Choroid plexus epithelial cell (primary cell): ENCODE measurements at places on chromosomes 4 and X.

DNA sequence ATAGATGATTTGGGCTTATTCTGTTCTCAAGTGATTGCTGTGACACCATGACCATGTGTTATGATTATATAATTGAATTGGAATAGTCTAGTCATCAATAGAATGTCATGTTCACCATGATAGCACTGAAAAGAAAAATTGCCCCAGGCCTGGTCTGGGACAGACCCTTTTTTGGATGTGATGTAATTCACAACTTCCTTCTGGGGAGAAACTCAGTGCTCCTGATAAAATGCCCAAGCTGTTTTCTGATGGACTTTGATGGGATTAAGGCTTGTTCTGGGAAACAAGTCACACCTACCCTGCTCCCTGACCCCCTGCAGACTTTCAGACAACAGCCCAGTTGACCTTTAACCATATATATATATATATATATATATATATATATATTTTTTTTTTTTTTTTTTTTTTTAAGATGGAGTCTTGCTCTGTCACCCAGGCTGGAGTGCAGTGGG, 65.3 kb downstream of the RHOH start:
- no peak for DNase-seq

GRCh38 chrX:150772150-150772970, 79.2 kb downstream of the MTMR1 start:
- peak; percentile 73 for DNase-seq

- no peak for DNase-seq
These were observed 7.3 kb upstream of the TMEM33 start for GRCh38 chr4:41927796-41928499.

- no peak for DNase-seq
These were observed 46.6 kb upstream of the NWD2 start for GRCh38 chr4:37197899-37198298.

DNA sequence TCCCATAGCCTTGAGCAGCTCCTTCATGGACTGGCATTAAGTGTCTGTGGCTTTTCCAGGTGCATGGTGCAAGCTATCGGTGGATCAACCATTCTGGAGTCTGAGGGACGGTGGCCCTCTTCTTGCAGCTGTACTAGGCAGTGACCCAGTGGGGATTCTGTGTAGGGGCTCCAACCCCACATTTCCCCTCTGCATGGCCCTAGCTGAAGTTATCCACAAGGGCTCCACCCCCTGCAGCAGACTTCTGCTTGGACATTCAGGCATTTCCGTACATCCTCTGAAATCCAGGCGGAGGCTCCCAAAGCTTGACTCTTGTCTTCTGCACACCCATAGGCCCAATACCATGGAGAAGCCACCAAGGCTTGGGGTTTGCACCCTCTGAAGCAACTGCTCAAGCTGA, 89.3 kb upstream of the PGRMC2 start:
- no peak for DNase-seq

- no peak for DNase-seq
These were observed 172.0 kb downstream of the ADAM29 start for GRCh38 chr4:175090116-175090515.

DNA sequence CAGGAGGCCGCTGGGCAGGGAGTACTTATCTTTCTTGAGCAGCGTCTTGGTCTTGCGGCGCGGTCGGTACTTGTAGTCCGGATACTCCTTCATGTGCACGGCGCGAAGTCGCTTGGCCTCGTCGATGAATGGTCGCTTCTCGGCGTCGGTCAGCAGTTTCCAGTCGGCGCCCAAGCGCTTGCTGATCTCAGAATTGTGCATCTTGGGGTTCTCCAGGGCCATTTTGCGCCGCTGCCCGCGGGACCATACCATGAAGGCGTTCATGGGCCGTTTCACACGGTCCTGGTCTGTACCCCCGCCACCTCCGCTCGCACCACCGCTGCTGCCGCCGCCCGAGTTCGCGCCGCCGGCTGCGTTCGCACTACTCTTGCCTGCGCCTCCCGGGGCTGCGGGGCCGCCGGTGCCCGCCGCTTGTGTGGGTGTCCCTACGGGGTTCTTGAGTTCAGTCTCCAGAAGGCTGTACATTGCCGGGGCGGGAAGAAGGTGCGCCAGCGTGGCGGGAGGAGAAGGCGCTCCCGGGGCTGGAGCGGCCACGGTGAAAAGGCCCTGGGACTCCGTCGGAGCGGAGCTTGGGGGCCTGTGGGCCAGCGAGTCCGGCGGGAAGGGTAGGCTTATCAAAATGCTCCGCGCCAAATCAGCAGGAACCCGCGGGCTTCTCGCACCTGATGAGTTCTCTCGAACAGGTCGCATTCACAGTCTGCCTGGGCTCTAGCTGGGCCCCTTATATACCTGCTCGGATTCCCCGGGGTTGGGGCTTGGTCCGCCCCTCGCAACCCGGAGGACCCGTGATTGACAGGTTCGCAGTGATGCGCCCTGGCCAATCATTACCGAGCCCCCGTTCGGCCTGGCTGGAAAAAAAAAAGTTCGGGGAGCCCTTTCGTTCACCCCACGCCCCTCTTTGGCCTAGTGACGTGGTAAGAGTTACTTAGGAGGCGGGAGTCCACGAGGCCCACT, at the start of gene SOX3:
Gene SOX3, minus strand, starts transcription at position 699 of the 954 bp plus-strand sequence. Its CDS starts 9 bp downstream, at position 690.
- DNase-seq, result no peak

DNA sequence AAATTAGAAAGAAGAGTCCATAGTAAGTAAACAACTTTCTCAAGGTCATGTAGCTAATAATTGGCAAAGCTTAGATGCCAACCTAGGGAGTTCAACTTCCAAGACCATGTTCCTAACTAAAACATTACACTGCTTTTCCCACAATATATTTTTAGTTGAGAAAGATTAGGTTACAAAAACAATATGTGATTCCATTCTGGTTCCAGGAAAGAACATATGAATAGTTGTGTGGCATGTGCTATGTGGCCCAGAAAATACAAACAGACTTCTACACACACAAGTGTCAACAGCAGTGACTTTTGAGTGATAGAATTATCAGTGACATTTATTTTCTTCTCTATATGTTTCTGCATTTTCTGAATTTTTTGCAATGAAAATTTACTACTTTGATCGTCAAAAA, 62.7 kb upstream of the EDNRA start:
- DNase-seq, result no peak

DNA sequence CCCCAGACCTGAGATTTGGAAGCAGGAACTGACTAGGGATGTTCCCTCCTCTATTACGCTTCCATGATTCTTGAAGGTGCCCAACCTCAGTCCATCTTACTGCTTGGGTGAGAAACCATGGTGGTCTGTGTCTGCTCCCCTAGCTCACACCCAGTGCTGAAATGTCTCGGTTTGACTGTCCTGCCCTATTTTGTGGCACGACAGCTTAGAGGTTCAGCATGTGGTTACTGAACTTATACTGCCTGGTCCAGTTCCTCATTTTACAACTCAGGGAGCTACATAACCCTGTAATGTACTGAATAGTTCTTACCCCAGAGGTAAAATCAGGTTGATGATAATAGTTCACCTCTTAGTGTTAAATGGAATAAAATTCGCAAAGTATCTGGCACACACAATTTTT, 203.1 kb downstream of the RBM46 start:
- no peak for DNase-seq

- peak; percentile 42 for DNase-seq
These were observed 39.0 kb downstream of the SHROOM2 start for GRCh38 chrX:9825129-9825790.

DNA sequence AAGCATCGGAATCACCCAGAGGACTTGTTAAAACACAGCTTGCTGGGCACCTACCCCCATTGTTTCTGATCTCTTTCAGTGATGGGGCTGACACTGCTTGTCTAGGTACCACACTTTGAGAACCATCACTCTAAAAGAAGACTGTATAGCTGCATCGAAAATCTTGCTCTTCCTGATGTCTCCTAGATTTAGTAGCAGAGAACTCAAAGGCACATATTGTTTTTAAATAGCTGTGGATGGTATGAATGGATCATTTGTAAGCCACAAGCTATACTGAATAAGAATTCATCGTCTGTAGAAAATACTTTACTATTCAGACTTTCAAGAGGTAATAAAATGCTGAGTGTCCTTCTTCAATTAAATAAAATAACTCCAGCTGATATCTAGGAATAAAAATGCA, 405.4 kb downstream of the ANKRD50 start:
- DNase-seq, result no peak

DNA sequence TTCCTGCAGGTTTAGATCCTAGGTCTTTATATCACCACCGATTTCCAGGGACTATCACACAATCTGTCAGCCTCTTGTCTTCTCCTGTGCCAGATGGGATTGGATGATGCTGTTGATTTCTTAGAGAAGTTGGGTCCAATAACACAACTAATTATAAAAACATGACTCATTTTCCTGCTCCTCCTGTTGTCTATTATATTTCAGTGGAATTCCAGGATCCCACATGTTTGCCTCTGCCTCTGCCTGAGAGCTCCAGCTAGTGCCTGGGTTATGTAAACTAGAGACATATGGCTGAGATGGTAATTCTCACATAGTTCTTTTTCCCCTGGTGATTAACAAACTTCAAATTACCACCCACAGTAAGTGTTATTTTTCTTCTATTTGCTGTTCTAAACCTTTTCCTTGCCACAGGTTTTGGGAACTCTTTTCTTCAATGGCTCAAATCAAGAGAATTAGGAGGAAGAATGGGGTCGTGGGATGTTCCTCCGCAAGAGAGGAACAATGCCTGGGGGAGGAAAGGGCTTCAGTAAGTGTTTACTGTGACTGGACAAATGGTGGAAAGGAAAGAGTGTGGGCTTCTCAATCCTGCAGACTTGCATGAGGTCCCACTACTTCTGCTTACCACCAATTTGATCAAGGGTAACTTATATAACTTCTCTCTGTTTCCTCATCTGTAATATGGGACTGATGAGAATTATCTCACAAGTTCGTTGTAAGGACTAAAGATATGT, 3.4 kb upstream of the HOPX start:
- peak; percentile 54 for DNase-seq

- peak; percentile 39 for DNase-seq
These were observed 146.5 kb upstream of the PCDH18 start for GRCh38 chr4:137678796-137679195.

GRCh38 chrX:50098749-50099148, 102.1 kb downstream of the AKAP4 start:
- DNase-seq, result no peak

GRCh38 chr4:135485371-135485770, 1283.8 kb upstream of the PABPC4L start:
- no peak for DNase-seq

- no peak for DNase-seq
These were observed 21.4 kb downstream of the ZCCHC13 start for GRCh38 chrX:74325130-74326059.

DNA sequence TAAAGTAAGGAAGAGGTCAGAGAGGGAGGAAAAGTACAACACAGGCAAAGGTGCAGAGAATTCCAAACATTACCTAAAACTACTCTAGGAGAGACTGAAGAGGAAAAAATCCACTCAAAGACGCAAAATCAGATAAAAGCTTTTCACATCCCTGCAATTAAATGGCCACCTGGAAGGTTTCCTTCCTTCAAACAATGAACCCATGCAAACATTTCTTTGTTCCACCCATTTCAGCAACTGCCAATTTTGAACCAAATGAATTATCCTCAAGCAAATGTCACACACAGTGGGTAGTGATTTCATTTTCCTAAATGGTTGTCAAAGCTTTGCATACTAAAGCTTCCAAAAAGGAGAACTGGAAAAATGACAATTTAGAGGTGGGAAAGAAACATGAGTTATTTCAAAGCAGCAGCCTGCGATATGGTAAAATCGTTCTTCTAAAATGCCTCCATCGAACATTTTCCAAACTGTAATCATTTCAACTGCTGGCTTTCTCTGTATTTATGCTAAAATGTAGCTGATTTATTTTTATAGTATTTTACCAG, 45.0 kb downstream of the APBB2 start:
- no peak for DNase-seq

GRCh38 chr4:6806924-6807626, 24.5 kb downstream of the KIAA0232 start:
- DNase-seq, result peak; percentile 25

GRCh38 chr4:25811374-25811690, 51.5 kb downstream of the SEL1L3 start:
- DNase-seq, result peak; percentile 67

GRCh38 chr4:10502717-10503116, 45.5 kb upstream of the ZNF518B start:
- no peak for DNase-seq

GRCh38 chr4:174521800-174522182, 497 bp downstream of the HPGD start:
- DNase-seq, result no peak

DNA sequence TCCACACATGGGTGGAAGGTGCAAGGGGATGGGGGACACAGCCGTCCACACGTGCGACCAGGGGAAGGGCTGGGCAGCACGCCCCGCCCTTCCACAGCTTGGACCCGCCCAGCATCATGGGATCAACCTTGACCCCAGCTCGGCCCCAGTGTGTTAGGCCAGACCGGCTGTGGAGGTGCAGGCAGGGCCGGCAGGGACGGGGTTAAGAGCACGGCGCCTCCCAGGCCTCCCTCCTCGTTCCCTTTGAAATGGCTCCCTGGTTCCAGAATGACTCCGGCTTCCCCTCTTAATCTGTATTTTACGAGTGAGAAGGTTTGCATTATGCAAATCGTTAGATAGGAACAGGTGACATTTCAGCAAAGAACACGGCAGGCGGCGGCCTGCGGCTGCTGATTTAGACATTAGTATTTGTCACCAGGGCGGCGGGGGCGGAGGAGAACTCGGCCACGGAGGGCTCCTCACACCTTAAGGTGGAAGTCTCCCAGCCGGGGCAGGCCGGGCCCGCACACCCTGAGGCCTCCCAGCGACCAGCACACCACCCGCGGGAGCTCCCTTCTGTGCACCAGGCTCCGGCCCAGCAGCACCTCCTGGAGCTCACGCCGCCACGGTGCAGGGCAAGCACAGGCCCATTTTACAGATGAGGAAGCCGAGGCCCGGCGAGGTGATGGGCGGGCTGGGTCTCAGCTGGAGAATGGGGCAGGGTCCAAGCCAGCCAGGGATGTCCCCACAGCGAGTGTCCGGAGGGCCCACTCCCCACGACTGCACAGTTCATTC, 116.1 kb downstream of the FAM53A start:
- no peak for DNase-seq

DNA sequence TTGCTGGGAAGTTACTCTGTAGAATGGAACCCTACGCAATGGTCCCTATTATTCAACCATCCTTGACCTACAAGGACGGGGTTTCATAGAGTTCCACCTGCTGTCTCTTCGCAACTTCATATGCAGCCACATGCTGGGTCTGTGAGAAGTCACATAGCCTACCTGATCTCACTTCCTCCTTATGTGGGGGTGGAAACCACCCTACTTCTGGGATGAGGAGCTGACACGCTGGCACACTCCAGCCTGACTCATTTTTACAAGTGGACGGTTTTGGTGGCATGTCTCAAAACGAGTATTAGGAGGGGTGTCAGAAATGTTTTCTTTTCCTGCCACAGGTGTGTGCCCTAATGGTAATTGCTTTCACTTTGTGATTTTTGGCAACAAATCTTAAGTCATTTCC, 36.8 kb upstream of the ARSD start:
- DNase-seq, result no peak

GRCh38 chr4:15368856-15369255, 59.0 kb upstream of the C1QTNF7 start:
- peak; percentile 61 for DNase-seq

GRCh38 chrX:147800663-147801062, 111.1 kb upstream of the FMR1 start:
- DNase-seq, result no peak
